ENCODE measurements at places on chromosomes 4 and X. TPM values are rescaled to one million over a fixed set of nuclear protein-coding genes. Genes with fewer than 3 reads are reported as not detected.

The ARAF gene
- total RNA-seq = 12.3 TPM

The WDFY3 gene
- 74.5 TPM for total RNA-seq

The RAPGEF2 gene
- total RNA-seq = 39.8 TPM

The TRO gene
- total RNA-seq = 6.8 TPM

The DGAT2L6 gene
- not detected for total RNA-seq

The NPY5R gene
- not detected for total RNA-seq

The HSFX1 gene
- 1.00 TPM for total RNA-seq

The TMPRSS11B gene
- not detected for total RNA-seq

The APELA gene
- not detected for total RNA-seq

The GLUD2 gene
- 2.0 TPM for total RNA-seq

The CD38 gene
- total RNA-seq = not detected

The SMARCA1 gene
- 65.7 TPM for total RNA-seq

The DDX60 gene
- 26.1 TPM for total RNA-seq

The AFP gene
- 1.7 TPM for total RNA-seq

The PRPS2 gene
- total RNA-seq = 63.0 TPM

The HMX1 gene
- total RNA-seq = not detected

The ODAPH gene
- not detected for total RNA-seq

The CXCR3 gene
- total RNA-seq = not detected
